ENCODE measurements at places on chromosomes 6 and 20.

DNA sequence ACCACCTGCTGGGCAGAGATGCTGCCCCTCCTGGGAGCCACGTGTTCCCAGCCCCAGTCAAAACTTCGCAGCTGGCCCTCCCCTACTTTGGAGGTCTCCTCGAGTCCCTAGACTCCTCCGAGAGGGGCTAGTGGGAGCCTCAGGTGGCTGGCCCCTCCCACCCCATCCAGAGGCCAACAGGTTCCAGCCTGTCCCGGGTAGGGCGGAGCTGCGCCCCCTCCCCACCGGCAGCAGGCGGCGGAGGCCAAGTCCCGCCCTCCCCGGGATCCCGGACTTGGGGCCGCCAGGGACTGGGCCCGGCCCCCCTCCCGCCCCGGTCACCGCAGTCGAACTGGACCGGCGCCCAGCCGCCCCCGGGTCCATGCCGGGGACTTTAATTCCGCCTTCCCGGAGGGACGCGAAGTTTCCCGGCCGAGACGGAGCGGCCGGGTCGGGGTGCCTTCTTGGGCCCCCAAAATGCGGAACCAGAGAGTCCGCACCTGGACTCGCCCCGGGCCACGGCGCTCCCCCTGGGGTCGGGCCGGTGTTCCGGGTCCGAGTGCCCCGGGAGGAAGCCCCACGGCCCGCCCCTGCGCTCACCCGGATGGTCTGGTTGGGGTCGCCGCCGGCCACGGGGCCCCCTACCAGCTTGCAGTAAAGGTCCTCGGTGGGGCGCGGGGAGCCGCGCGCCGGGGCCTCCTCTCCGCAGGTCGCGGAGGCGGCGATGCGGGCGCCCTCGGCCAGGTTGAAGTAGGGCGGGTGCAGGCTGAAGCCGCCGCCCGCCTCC is 559 bp downstream of the LAMA5 start:
- DNase-seq: no peak

DNA sequence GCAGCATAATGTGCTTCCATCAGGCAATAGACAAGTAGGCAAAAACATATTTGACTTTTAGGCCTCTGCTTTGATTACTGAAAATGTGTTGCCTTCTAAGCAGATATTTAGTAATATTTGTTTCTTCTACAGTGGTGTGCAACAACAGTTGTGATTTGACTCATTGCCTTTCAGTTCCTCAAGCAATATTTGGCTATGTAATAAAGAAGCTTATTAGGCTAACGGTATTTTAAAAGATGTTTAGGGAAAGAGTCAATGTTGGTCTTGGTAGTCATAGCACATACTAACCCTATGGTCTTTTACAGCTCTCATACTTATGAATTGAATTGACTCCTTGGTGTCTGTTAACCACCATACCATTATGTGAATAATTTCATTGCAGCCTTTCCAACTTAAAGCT is 124.1 kb downstream of the GRIK2 start:
- DNase-seq: no peak

GRCh38 chr6:106180208-106180607 is 94.1 kb downstream of the PRDM1 start:
- DNase-seq: no peak

DNA sequence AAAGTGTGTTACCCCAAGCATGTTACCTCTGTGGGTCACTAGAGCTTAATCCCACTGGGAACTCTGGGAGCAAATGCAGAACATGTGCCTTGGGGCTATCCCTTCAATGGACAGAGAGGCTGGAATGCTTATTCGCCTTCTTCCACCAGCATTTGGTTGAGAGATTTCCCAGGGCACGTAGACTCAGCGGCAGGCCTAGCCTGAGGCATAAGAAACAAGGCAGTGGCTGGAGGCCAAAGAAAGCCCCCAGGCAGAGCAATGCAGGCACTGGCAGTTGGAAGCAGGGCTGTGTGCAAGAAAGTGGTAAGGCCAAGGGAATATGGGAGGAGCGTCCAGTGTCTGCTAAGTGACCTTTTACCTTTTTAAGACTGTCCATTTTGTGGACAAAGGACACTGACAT is 114.0 kb upstream of the FLRT3 start:
- no peak for DNase-seq
